ENCODE measurements at places on chromosomes 3 and 15. TPM values are rescaled to one million over a fixed set of nuclear protein-coding genes. Genes with fewer than 3 reads are reported as not detected.

DNA sequence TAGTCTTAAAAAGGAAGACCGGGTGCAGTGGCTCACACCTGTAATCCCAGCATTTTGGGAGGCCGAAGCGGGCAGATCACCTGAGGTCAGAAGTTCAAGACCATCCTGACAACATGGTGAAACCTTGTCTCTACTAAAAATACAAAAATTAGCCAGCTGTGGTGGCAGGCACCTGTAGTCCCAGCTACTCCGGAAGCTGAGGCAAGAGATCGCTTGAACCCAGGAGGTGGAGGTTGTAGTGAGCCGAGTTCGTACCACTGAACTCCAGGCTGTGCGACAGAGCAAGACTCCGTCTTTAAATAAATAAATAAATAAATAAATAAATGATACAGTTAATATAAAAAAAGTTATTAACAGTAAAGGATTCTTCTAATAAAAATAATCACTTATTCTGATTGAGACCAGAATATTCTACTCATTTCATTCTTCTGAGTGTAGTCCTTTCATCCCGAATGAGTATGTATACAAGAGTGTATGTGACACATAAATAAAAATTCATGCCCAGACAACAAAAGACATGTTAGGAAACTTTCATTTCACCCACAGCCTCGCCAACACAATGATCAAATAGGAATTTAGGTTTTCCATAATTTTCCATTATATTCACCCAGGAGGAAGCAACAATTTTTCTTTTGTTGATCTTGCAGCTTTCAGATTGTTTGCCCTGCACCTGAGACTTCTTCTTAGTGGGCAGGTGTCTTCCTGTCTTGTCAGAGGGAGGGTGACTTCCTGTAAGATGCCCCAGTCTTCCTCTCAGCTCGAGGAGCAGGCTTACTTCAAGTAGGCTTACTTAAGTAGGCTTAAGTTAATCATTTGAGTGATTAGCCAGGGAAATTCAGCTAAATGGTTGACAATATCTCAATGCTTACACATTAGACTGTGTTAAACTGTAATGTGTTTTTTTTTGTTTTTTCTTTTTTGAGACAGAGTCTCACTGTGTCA, 7.8 kb upstream of the NUP210 start:
- no peaks in the 10 kb centered on the region for H3K27me3 ChIP-seq
- no peak for DNase-seq
- no peaks in the 10 kb centered on the region for H3K4me1 ChIP-seq
- H3K4me3 ChIP-seq: no peak overlapping the region

- no peaks in the 10 kb centered on the region for H3K4me1 ChIP-seq
- no peak overlapping the region for H3K4me3 ChIP-seq
- H3K27ac ChIP-seq: no peak overlapping the region
- H3K27me3 ChIP-seq: no peaks in the 10 kb centered on the region
Observed at GRCh38 chr3:187265461-187265955, 26.0 kb downstream of the MASP1 start.

DNA sequence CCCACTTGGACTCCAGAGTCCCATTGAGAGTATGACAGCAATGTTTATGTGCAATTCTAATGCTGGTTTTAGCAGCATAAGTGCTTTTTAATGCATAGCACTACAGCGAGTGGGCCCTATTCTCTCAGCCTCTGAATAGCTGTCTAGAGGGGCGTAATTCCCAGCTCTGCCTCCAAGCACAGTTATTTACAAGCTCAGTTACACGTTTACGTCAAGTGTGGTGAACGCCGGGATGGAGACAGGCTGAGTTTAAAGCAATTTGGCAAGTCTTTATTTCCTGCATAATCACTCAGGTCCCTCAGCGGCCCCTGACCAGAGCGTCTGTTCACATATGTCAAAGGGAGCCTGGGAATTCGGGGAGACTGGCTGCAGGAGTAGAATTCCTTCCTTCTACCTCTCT, 43.9 kb downstream of the SOX14 start:
- H3K27ac ChIP-seq: no peak overlapping the region
- H3K4me3 ChIP-seq: no peak overlapping the region
- H3K36me3 ChIP-seq: no peaks in the 10 kb centered on the region
- no peak for DNase-seq
- H3K27me3 ChIP-seq: no peaks in the 10 kb centered on the region
- H3K4me1 ChIP-seq: no peaks in the 10 kb centered on the region

DUOX1 gene
- 4.2 TPM for total RNA-seq

ACP3 gene
- 0.42 TPM for total RNA-seq

DNA sequence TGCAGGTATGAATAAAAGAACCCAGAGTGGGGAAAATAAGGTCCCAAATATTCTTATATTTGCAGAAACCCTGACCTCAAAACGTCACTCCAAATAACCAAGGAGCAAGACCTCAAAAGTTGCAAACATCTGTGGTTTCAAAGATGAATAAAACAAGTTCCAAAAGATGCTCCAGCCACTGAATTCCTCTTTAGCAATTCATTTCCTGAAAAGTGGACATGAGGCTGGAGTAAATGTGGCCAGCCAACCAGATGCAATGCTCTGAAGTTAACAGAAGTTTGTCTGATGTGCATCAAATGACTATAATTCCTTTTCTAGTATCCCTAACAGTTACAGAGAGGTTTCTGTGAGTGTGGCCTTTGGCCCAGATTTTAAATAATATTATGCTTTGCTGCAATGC, 71.2 kb upstream of the WNT5A start:
- DNase-seq: no peak
- no peaks in the 10 kb centered on the region for H3K36me3 ChIP-seq
- no peaks in the 10 kb centered on the region for H3K27me3 ChIP-seq
- H3K27ac ChIP-seq: no peak overlapping the region

SAMD7 gene
- not detected for total RNA-seq

DNA sequence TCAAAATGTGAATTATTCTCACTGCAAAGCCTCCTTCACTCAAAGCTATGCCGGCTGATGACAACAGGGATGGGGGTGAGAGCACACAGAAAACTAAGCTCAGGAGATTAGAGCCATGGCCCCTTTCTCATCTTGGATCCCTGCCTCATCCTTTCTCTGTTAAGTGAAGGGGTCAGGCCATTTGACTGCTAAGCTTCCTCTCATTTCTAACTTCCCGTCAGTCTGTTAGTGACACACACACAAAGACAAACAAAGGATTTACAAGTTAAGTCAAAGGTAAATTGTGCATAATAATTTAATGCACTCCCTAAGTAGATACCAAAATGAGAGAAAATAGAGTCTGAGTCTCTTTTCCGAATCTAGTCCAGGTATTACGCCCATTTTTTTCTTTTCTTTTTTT, 1.2 kb downstream of the SS18L2 start:
- H3K27me3 ChIP-seq: no peaks in the 10 kb centered on the region
- peak overlapping the region; percentile 67 for H3K4me3 ChIP-seq
- peaks cover 10% of the 10 kb centered on the region for H3K36me3 ChIP-seq
- peak overlapping the region; percentile 84 for H3K27ac ChIP-seq

- H3K27ac ChIP-seq: no peak overlapping the region
- no peaks in the 10 kb centered on the region for H3K36me3 ChIP-seq
- DNase-seq: no peak
- no peak overlapping the region for H3K4me3 ChIP-seq
Observed at GRCh38 chr3:107082527-107082926, 294.7 kb upstream of the CCDC54 start.

DNA sequence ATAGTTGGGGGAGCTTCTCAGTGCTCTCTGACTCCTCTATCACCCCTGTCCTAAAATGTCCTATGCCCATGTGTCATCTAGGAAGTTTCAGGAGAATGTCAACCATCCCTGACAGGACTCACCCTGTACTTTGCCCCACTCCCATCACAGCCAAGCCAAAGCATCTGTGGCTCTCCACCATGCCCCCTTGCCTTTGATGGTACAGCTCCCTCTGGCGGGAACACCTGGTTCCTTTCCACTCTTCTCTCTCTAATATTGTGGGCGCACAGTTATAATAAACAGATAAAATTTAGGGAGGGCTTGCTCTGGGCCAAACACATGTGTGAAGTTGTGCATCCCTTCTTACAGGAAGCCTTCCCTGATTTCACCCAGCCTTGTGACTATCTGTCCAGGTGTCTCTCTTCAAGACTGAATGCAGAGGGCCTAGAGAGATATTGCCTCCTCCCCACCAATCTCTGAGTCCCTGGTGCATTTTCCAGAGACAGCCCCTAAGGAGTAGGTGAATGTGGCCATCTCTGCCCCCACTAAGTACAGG, 62.8 kb downstream of the ISG20 start:
- DNase-seq: no peak
- no peaks in the 10 kb centered on the region for H3K4me1 ChIP-seq
- no peak overlapping the region for H3K4me3 ChIP-seq
- H3K27me3 ChIP-seq: no peaks in the 10 kb centered on the region

TRIM42 gene
- not detected for total RNA-seq

DNA sequence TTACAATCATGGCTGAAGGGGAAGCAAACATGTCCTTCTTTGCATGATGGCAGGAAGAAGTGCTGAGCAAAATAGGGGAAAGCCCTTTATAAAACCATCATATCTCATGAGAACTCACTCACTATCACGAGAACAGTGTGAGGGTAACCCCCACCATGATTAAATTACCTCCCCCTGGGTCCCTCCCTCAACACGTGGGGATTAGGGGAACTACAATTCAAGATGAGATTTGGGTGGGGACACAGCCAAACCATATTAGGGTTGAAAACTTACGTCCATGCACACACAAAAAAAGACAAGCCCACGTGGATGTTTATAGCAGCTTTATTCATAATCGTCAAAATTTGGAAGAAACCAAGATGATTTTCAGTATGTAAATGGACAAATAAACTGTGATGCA, 72.3 kb downstream of the RPL22L1 start:
- H3K27ac ChIP-seq: no peak overlapping the region
- H3K4me1 ChIP-seq: no peaks in the 10 kb centered on the region
- H3K4me3 ChIP-seq: no peak overlapping the region
- no peaks in the 10 kb centered on the region for H3K27me3 ChIP-seq
- no peak for DNase-seq

GRCh38 chr3:38401246-38401962, 52.3 kb upstream of the ACVR2B start:
- DNase-seq: no peak
- H3K36me3 ChIP-seq: no peaks in the 10 kb centered on the region
- H3K4me3 ChIP-seq: no peak overlapping the region
- no peaks in the 10 kb centered on the region for H3K4me1 ChIP-seq
- no peak overlapping the region for H3K27ac ChIP-seq
- no peaks in the 10 kb centered on the region for H3K27me3 ChIP-seq

Measured in tibial nerve (tissue), 4 donors.